ENCODE measurements at places on chromosomes 4 and X. TPM values are rescaled to one million over a fixed set of nuclear protein-coding genes. Genes with fewer than 3 reads are reported as not detected.

GRCh38 chr4:73683033-73683432 is 57.3 kb upstream of the CXCL8 start:
- no peak for DNase-seq

Gene ADRA2C
- not detected for total RNA-seq

DNA sequence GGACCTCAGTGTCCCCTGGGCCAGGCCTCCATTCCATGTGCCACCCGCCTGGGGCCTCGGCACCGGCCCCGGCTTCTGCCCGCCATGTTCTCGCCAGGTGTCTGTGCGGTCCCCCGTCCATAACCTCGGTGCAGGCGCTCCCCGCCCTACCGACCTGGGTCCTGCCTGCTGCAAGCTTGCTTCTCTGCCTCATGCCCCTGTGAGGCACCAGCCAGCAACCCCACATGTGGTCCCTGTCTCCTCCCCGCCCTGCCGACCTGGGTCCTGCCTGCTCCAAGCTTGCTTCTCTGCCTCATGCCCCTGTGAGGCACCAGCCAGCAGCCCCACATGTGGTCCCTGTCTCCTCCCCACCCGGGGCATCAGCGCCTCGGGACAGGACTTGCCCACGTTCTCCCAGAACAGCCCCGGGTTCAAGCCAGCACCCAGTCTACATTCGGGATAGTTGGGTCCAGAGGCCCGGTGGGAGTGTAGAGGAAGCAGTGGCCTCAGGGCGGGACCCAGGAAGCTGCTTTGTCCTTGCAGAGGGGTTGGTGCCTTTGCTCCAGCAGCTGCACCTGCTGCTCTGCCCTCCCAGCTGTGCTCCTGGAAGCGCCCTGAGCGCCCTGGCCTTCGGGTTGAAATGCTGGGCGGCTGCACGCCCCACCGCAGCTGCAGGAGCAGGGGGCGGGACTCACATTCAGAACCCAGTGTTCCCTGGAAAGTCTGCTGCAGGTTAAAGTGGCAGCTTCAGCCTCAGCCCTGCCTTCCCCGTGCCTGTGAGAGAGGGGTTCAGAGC is 20.1 kb upstream of the UVSSA start:
- DNase-seq, result no peak

- no peak for DNase-seq
Observed at GRCh38 chrX:127085939-127086338, 266.4 kb downstream of the PRR32 start.

DNA sequence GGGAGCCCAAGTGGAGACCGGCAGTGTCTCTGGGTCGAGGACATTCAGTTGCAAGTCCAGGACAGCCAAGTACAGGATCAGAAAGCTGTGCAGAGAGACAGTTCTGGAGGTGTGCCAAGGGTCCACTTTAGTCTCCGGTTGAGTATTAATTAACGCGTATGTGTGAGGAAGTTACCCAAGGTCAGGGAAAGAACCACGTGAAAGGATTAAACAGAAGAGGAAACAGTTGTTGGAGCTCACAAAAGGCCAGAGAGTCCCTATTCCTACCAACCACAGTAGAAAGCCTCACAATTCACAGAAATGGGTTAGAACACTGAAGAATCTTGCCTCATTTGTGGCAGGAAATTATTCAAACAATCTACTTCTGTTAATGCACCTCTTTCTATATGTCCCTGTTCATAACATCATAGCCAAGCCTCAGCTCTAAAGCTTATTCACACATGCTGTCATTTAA is 17.9 kb upstream of the NSUN7 start:
- DNase-seq, result peak; percentile 41

- no peak for DNase-seq
Observed at GRCh38 chrX:54639018-54639345, 109.0 kb downstream of the GNL3L start.

GRCh38 chrX:111850975-111851374 is 25.0 kb upstream of the TRPC5OS start:
- DNase-seq, result no peak

DNA sequence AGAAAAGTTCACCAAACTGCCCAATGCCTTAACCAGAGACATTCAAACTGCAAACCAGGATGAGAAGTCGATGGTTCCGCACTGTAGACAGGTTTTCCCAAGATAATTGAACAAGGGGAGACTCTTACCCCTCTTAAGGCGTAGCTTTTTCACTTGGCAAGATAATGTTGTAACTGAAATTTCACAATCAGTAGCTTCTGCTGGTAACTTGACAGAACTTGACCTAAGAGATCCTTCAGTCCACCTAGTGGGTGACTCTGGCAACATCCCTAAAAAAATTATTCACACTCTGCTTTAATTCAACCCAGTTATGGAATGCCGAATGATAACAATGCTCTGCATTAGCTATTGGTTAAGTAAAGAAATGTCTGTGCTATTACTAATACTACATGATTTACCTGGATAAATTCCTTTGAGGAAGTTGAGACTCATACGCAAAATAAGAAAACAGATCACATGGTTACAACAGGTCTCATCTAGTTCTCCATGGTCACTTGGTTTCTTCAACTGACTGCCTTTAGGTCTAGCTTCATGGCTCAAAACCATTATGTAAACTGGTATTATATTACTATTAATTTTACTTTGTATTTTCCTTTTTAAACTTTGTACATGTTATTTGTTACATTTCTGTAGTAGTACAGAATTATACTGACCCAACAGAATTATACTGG is 9.1 kb downstream of the ELF2 start:
- DNase-seq, result peak; percentile 61

Gene SLC6A8
- total RNA-seq, result 30.5 TPM

- DNase-seq, result no peak
Observed at GRCh38 chr4:12270546-12270945, 841.9 kb upstream of the HS3ST1 start.
